HFFc6 (cell line): ENCODE measurements at places on chromosomes 5 and 9. TPM values are rescaled to one million over a fixed set of nuclear protein-coding genes. Genes with fewer than 3 reads are reported as not detected.

- no peak for DNase-seq
Measured at GRCh38 chr9:126448865-126449577, 122.4 kb downstream of the MVB12B start.

Gene SPZ1
- total RNA-seq = not detected in 2 replicates

Gene TAF11L10
- total RNA-seq = not detected in 2 replicates

- DNase-seq = no peak
Measured at GRCh38 chr9:135095470-135096407, 8.3 kb downstream of the OLFM1 start.

Gene MLANA
- total RNA-seq = not detected in 3 replicates

DNA sequence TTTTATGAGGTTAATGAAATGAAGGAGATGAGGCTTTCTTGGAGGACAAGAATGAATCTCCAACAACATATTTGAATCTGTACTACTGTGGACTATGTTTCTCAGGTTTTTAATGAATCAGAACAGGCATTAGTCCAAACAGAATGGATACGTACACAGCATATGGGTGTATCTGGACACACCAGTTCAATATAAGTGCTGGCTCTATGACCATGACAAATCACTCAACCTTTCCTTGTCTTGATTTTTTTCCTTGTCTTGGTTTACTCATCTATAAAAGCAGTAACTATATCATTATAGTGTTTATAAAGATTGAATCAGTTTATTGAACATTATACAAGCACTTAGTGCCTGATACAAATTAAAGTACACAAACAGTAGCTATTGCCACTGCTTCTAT lies 104.1 kb downstream of the AP3B1 start:
- no peak for DNase-seq

Gene IL5
- total RNA-seq = not detected in 2 replicates

DNA sequence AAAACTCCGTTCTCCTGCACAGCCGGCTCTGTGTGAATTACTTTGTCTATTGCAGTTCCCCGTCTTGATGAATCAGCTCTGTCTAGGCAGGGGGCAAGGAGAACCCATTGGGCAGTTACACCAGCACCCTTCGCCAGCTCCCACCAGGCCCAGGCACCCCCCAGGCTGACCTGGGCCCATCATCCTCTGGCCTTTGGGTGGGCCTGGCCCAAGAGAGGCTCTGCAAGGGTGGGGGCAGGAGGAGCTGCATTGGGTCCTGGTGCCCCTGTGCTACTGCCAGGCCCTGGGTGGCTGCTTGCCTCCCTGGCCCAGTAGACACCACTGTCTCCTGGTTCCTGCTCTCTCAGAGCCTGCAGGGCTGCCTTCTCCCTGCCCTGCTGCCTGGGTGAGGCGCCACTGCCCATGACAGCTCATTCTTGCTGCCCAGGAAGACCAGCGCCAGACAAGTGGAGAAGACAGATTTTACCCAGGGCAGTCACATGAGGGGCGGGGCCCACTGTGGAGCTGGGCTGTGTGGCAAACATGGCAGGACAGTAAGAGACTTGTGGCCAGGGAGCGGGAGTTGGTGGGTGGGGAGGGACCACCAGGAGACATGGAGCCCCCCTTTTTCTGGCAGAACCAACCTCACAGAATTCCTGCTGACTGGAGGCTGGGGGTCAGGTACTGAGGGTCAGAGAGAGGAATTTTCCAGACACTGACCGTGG lies 67.2 kb downstream of the MRPL36 start:
- no peak for DNase-seq

Gene TIMD4
- not detected in 3 replicates for total RNA-seq

Gene HARS2
- 21.4 to 23.5 TPM (median 23.5 TPM) in 3 replicates for total RNA-seq

DNA sequence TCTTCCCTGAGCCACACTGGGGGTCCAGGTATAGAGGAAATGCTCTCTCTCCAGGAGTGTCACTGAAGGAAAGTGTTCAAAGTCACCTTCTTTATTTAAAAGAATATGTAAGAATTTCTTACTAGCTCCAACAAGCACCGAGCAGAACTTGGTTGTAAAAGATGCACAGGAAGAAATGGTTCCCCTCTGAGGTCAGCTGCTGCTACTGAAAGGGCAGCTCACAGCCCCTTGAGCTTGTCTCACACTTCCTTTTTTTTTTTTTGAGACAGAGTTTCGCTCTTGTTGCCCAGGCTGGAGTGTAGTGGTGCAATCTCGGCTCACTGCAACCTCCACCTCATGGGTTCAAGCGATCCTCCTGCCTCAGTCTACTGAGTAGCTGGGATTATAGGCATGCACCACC lies 77.2 kb downstream of the PRRT1B start:
- no peak for DNase-seq

Gene GMCL2
- total RNA-seq = not detected in 2 replicates

DNA sequence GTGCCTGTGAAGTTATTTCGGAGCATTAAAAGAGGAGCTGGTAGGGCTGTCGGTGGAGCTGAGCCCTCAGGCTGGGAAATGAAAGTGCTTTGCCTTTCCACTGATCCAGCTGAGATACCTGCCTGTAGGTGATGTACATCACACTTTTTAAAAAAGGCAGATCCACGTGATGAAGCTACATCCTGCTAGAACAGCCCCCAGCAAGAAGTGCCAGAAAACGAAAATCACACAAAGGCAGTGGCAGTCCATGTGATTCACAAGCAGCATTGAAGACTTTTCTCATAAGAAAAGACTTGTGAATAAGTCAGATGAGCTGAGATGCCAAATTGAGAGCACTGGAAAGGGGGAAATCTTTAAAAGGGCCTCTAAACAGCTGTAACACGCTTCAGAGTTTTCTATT lies 765.1 kb downstream of the PTPRD start:
- DNase-seq = no peak

GRCh38 chr9:112605518-112605917 lies 112.4 kb downstream of the INIP start:
- no peak for DNase-seq

DNA sequence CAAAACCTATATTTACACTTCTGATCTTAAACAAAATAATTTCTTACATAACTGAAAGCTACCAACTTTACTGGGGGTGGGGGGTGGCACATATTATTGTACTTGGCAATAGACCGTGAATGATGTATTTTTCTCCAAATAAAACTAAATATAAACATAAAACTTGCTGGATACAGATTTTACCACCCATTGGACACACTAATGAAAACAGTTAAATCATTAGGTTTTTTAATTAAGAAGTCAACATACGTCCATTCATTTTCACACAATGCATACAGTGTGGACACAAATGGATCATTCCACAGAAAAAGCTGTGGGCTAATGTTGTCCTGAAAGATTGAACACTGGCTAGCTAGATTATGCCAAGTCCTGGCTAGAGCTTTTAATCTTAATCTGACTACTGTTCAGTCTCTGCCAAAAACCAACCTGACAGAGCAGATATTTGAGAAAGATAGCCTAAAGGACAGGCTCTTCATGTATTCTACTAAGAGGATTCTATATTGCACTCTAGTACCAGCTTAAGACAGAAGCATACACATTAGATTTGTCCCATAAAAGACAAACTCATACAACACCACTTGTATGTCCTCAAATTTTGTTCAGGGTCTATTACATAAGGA lies 118.1 kb downstream of the SIL1 start:
- no peak for DNase-seq

GRCh38 chr9:21883642-21884041 lies 81.2 kb downstream of the MTAP start:
- no peak for DNase-seq

DNA sequence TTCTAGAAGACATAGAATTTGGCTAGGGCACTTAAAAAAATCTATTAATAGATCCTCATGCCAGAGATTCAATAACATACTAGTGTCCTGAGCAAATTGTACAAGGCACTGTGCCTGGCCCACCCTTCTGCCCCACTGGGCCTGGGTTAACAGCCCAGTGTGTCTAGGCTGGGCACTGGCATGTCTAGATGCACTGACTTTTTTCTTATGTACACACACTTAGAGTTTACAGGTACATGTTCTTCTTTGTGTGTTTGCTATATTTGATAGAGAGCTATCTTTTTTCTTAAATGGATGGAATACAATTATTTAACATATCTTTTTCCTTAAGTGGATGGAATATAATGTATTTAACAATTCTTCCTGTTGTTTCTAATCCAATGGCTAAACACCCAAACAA lies 241.5 kb downstream of the AUH start:
- DNase-seq = no peak

GRCh38 chr5:96978812-96979449 lies 43.1 kb downstream of the LNPEP start:
- DNase-seq = peak; percentile 16
